ENCODE measurements at places on chromosomes 16 and 17.

DNA sequence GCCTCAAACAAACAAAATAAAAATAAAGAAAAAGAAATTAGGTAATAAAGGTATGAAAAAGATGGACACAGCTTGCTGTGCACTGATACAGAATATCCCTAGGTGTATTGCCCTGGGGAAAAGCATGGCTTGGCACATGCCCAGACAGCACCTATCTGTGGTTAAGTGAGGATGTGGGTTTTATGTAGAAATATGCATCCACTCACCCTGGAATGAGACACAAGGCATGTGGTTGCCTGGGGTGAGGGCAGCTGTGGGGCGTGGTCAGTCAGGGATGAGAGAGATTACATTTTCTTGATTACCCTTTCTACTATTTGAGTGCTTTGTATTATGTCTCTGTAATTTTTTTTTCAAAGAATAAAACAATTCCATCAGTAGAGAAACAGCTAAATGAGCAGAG is 6.9 kb downstream of the PLLP start:
- no peak for DNase-seq

DNA sequence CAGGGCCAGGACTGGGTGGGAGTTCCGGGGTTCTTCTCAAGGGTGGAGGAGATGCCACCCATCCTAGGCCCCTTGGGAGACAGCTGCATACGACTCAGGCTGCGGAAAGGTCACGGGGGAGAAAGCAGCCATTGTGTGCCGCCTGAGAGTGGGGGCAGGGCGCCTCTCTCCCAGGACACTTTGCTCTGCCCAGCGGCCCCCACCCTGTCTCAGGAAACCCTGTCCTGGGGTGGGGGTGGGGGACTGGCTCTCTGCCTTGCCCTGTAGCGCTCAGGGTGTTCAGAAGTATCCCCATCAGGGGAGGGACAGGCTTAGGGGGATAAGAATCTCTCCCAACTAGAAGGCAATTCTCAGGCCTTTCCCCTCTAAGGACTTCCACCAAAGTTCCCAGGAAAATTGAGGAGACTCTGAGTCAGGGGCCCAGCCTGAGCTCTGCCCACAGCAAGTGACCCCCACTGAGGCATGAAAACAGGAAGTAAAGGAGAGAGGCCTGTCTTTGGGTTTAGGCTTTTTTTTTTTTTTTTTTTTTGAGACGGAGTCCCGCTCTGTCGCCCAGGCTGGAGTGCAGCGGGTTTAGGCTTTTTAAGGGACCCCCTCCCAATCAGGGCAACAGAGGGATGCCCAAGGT is 4.9 kb downstream of the GIT1 start:
- DNase-seq = no peak

DNA sequence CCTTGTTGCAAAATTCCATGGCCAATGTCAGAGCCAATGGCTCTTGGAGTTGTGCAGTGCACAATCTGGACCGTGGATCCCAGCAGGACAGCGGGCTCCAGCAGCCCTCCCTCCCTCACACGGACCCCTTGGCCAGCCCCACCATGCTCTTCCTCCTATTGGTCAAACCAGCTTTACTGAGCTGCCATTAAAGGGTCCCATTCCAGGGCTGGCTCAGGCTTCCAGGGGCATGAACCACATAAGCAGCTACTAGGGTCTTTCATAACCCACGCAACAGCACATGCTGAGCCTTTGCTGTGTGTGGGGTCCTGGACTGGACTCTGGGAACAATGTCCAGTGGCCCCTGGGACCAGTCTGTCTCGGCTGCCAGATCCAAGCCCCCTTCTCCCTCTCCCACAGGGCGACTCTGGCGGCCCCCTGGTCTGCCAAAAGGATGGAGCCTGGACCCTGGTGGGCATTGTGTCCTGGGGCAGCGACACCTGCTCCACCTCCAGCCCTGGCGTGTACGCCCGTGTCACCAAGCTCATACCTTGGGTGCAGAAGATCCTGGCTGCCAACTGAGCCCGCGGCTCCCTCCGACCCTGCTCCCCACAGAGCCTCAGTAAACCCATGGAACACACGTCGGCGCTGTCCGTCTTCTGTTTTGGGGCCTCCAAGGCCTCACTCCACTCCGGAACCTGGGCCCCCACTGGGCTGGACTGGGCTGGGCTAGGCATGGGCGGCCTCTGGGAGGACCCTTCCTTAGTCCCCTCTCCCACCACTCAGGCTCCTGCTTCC is 5.7 kb downstream of the CTRB1 start:
- no peak for DNase-seq

DNA sequence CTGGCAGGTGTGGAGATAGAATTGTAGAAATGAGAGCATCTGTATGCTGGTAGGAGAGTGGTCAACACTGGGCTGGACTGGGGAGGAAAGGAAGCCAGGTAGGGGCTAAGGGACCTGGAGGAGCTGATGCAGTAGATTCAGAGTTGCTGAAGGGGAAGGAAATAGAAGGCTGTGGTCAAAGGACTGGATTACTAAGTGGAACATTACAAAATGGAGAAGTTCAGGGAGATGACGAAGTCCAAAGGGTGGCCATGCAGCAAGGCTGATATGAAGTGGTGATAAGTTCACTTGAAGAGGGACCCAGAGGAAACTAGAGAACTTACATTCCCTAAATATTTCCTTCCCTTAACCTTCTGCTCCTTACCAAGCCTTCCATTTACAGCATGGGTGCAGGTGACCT is 8.6 kb upstream of the CCL2 start:
- DNase-seq = no peak

DNA sequence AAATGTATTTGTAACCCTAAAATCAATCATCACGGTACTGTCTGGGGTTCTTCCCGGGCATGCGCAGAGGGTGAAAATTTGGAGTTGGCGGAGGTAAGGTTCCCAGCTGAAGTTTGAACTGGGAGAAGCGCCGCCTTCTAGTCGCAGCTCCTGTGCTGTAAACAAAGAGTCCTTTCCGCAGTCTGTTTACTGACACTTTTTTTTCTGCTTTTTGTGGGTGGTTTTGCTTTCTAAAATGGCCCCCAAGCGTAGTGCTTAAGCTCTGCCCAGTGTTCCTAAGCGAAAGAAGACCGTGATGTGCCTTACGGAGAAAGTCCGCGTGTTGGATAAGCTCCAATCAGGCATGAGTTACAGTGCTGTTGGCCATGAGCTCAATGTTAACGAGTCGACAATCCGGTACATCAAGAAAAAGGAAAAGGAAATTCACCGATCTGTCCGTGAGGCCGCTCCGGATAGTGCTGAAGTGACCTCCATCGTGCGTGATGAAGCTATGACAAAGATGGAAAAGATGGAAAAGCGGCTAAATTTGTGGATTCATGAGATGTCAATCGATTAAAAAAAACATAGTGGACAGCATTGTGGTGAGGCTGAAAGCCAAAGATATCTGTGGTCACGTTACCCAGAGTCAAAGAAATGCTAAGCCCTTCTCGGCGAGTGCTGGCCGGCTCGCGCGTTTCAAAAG is 570 bp upstream of the CFDP1 start:
- DNase-seq = no peak

DNA sequence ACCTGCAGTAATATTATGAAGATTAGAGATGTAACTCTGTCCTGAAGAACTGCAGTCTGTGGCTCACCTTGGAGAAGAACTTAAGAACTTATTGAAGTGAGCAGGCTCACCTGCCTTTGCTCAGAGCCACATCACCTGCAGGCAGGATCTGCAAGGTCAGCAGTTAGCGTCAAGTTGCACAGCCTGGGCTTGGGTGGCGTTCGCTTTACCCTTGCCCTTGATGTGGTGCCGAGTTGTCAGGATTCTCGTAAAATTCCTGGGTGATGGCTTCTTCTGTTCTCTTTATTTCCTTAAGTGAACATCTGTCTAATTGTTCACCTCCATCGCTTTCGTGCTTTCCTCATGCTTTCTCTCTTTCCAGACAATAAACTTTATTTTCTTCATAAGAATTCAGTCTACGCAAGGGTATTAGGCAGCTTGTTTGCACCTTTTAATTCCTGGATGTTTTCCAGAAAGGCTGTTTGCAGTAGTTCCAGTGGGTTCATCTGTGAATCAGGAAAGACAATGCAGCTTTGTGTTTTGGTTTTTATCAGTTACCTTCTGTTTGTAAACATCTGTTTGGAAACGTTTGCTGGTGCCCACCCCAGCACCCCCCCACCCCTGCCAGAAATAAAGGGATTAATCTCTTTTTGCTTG is 254.3 kb downstream of the WWOX start:
- no peak for DNase-seq

DNA sequence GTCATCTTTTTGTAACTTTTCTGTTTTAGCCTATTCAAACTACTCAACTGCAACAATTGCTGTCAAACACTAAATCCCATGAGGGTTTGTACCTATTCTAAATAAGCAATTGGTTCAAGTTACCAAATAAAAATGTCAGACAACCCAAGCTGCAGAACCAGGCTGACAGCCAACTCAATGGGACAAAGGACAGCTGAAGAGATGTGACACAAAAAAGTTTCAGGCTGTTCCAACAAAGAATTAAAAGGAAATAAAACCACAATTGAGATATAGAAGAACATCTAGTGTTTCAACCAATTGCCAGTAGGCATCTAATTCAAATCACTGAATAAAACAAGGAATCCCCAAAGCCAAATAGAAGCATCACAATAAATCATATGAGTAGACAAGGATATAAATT is 49.3 kb downstream of the GRB7 start:
- DNase-seq = no peak

GRCh38 chr17:171871-172270 is 9.6 kb downstream of the DOC2B start:
- no peak for DNase-seq

DNA sequence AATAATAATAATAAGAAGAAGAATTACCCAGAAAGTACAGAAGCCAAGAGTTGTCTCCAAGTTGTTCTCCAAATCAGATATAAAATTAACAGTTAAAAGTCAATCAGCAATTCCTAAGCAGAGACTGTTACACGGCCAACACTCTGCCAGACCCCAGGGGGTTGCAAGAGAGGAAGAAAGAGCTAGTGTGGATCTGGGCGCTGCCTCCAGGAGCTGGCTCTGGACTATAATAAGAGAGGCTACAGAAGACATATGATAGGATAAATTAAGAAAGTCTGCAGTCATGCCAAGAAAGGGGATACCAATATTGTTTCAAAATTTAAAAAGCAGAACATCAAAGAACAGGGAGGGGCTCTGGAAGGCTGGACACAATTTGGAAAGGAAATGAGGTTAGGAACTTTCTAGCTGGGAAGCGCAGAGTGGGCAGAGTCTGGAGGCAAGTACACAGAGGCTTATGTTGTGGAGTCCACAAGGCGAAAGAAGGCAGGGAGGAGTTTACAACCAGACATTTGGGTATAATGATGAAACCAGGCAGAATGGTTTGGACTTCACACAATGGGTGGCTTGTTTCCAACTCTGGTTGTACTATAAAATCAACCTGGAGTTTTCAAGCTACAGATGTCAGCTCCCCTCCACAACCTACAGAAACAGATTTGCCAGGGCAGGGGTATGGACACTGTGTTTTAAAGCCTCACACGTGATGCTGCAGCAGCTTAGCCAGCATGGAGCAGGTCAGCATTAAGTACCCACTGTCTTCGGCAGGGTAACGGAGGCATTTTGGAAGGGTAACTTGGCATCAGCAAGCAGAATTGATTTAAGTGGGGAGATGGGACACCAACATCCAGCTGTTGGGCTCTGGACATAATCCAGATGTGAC is 49.4 kb downstream of the SLC39A11 start:
- no peak for DNase-seq

DNA sequence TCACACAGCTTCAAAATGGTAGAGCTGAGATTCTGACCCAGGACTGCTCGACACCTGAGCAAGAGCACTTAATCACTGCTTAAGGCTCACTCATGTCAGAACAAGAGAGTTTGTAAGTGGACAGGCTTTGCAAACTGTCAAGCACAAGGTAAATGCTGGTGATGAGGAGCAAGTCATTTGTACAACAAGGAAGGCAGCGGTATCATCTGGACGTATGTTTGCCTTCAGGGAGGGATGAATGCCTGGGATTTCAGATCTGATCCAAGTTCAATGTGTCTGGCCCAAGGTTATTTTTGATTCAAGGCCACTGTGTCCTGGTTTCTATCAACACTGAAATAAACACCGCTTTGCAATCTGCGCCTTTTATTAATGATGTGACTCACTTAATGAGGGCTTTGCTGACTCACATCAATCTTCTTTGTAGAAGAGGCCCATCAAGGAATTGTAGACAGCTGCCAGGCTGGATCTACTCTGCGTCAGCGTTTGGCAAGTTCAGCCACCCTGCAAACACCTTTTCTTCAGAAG is 174.4 kb upstream of the HS3ST3A1 start:
- no peak for DNase-seq

- no peak for DNase-seq
Observed at GRCh38 chr17:45427181-45427835, 5.4 kb downstream of the ARHGAP27 start.

DNA sequence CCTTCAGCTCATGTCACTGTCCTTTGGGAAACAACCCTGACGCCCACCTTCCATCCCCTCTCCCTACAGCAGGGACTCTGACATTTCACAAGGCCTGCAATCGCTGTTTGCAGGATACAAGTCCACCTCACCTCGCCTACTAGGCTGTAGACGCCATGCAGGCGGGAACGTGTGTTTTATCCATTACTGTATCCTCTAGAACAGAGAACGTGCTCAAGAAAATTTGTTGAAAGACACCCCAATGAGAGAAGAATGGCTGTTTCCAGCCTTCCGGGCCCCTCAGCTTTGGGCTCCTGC is 1.5 kb upstream of the TTYH2 start:
- DNase-seq = no peak

DNA sequence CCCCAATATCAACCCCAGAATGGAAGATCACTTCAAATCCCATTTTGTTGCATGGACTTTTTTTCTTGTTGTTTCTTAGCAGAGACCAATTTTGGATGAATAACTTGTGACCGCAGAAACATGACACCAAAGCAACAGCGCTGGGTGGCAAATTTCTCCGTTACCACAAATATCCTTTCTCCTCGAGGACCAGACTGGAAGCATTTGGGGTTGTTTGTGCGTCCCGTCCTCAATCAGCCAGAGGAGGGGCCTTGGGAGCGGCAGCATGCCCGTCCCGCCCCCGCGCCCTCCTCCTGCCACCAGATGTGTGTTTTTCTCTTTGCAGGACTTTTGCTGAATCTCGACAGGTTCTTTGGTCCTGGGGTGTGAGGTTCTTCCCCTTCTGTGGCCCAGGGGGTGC is 282.5 kb upstream of the FOXF1 start:
- DNase-seq = no peak

- no peak for DNase-seq
Observed at GRCh38 chr17:56305007-56305406, 151.7 kb downstream of the ANKFN1 start.

DNA sequence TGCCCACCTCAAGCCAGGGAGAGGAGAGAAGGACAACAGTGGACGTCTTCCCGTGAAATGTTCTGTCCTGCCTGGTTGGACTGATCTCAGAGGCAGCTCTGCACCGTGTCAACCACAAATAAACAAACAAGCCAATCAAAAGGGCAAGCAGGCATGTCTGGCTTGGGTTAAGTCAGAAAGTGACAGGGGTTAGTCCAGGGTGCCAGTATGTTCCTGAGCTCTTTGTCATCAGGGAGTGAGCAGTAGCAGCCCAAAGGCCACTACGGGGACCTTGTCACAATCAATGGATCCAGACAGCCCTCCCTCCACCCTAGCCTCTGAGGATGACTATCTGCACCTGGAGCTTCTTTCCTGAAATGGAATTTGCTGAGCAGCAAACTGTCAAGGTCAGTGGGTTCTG is 35.0 kb downstream of the CNGB1 start:
- no peak for DNase-seq
